ENCODE measurements at places on chromosomes 12 and 14.

DNA sequence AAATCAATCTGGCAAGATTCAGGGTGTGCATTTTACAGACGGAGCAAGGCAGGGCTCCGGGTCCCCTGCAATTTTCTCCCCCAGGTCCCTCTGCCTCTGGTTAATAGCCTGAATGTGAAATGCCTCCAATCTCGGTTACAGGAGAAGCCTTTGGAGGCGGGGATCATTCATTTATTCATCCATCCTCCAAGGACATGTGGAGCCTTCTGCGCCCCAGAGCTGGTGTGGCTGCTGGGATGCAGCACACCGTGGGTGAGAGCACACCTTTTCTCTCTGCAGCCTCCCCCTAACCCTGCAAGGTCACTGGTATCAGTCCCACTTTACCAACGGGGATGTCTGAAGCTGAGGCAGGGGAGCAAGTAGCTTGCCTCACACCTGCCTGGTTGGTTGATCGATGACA is 35.4 kb downstream of the CMKLR1 start:
- DNase-seq: no peak

- DNase-seq: no peak
Measured at GRCh38 chr12:122866950-122867607, 28.8 kb downstream of the VPS37B start.

- no peak for DNase-seq
Measured at GRCh38 chr14:65496178-65496993, 83.9 kb downstream of the FUT8 start.

- DNase-seq: no peak
Measured at GRCh38 chr12:93022603-93023340, 93.7 kb upstream of the EEA1 start.

GRCh38 chr12:89538897-89539296 is 13.1 kb upstream of the POC1B start:
- no peak for DNase-seq

DNA sequence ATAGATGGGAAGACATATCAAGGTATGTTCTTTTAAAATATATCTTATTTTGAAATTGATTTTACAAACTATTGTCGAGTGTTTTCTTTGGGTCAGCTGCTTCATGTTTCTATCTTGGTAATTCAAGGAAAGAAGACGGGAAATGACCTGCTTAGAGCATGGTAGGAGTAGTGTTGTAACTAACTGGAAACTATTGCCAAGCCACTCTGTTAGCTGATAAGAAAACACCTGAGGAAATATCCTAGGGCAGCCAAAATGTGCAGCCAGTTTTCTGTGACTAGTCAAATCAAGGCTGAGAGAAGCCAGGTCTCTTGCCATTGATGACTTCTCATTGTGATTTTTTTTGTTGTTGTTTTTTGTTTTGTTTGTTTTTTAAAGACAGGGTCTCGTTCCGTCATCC is 30.2 kb downstream of the METAP2 start:
- no peak for DNase-seq

GRCh38 chr12:18171571-18171970 is 81.6 kb upstream of the RERGL start:
- DNase-seq: no peak

DNA sequence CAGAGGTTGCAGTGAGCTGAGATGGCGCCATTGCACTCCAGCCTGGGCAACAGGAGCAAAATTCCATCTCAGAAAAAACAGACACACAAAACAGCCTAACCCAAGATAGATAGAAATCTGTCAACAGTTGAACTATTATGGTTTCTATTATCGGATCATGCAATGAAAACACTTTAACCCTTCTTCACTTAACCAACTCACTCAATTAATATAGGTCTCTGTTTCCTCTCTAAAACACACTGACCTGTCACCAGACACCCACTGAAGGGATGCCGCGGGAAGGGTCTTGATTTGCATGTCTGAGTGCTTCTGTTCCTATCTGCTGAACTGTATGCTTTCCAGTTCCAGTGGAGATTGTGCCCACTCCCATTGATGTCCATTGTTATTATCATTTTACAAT is 38.0 kb upstream of the NUDT4 start:
- DNase-seq: no peak

DNA sequence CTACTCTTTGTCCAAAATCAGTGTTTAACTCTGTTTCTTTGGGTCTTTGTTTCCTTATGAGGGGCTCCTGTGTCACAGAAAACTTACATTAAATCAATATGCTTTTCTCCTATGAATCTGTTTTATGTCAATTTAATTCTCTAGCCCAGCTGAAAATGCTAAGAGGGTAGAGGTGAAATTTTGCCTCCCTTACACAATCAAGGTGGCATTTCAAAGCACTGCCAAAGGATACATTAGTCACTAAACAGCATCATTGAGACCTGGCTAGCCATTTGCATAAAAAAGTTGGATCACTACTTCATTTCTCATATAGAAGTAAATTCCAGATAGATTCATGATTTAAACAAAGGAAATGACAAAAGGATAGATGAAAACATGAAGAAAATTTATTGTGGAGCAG is 12.1 kb downstream of the TCL1B start:
- DNase-seq: no peak

GRCh38 chr12:82507686-82508085 is 149.4 kb downstream of the METTL25 start:
- DNase-seq: no peak

- no peak for DNase-seq
Measured at GRCh38 chr14:34223373-34224148, 238.5 kb downstream of the SPTSSA start.

DNA sequence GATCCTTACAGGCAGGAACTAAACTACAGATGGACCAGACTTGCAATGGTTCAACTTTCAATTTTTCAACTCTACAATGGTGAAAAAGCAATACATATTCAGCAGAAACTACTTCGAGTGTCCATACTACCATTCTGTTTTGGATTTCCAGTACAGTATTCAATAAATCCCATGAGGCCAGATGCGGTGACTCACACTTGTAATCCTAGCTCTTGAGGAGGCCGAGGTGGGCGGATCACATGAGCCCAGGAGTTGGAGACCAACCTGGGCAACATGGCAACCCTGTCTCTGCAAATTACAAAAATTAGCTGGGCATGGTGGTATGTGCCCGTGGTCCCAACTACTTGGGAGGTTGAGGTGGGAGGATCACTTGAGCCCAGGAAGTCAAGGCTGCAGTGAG is 336.1 kb downstream of the MED13L start:
- DNase-seq: no peak

DNA sequence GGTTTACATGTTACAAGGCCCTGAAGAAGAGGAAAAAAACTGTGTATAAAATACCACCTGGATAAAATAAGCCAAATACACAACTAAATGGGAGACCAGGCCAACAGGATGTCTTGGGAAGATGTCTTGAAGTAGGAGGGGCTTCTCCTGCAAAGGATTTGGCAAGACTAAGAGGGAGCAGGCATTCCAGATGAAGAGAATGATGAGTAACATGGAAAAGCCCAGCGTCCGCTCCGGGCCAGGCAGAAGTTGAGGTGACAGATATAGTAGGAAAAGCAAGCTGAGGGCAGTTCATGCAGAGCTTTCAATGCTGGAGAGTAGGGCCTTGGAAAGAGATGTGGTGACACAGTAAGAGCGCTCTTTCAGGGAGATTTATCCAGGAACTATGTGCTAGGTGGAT is 16.1 kb upstream of the EIF4B start:
- DNase-seq: no peak

DNA sequence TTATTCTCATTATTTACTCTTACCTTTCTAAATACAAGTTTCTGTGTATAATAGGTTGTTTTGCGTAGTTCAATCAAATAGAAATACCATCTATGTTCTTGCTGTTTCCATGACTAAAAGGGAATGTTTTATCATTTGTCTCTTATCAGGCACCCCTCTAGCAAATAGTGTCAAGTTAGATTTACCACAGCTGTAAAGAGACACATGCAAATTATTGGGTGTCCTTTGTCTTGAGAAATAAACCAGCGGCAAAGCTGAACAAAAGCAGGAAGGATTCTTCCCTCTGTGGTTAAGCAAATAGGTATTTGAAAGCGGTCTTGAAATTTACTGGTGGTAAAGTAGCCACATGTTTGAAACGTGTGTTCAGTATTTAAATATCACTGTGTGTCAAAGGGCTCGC is 405.9 kb downstream of the TMTC2 start:
- no peak for DNase-seq

- DNase-seq: no peak
Measured at GRCh38 chr12:113991224-113992044, 25.3 kb upstream of the RBM19 start.

DNA sequence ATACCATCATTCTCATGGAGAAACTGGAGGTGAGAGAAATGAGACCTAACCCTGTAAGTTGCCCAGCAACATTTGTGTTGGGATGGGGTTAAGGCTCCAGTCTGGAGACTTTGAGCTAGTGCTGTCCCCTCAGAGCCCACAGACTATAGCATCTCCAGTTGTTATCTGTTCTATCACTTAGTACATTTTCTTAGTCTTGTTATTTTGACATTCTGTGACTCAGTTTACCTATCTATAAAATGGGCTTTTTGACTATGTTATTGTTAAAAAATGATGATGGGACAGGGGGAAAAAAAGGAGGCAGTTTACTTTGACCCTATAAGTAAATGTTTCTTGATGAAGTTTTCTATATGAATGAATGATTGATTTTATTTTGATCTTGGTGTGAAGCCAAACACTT is 45.8 kb upstream of the PTCSC3 start:
- DNase-seq: no peak

DNA sequence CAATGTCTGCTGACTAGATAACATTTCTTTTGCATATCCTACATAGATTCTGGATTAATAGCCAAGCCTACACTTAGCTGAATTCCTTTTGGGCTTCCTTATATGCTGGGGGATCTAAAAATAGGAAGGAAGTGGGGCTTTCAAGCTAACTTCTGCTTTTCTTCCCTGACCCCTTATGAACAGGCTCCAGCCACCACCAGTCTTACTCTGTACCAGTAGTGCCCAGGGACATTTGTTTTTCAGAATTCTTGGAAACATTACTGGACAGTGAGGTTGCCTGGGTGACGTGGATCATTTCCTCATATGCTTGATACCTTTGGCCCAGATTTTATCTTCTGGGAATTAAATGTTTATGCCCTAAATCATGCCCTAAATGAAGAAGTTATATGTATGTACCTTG is 55.9 kb upstream of the SRRM4 start:
- no peak for DNase-seq

- no peak for DNase-seq
Measured at GRCh38 chr14:59028476-59029202, 159.8 kb upstream of the DAAM1 start.

DNA sequence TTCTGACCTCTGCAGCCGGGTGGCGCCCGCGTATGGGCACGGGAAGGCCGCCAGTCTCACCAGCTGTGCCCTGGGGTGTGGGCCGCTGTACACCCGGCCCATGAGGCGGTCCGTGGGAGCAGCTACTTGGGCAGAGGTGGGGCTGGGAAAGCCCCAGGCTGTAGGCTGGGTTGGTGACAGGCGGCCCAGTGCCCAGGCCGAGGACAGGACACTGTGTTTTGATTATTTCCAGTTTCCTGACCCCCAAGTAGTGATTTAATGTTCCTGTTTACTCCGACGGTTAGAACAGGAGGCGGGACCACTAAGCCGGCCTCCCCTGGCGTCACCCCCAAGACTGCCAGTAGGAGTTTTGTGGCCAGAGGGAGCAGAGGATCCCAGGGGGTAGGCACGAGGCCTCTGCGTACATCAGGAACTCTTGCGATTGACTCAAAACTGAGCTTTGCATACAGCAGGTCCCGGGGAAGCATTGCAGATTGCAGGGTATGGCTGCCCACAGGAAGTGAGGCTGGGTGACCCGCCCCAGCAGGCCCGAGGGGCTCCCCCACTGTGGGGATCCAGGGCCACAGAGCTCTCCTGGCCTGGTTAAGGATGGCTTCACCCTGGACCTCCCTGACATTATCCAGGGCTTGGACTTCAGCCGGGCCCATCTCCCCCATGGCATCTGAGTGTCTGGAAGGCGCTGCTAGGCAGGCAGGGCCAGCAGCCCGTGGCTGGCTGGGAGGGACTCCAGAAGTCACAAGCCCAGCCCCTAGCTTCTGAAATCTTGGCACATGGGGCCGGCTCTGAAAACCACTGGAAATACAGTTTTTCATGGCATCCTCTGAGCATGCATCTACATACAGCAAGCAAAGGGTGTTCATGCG is 42.5 kb upstream of the DIO3 start:
- DNase-seq: no peak

DNA sequence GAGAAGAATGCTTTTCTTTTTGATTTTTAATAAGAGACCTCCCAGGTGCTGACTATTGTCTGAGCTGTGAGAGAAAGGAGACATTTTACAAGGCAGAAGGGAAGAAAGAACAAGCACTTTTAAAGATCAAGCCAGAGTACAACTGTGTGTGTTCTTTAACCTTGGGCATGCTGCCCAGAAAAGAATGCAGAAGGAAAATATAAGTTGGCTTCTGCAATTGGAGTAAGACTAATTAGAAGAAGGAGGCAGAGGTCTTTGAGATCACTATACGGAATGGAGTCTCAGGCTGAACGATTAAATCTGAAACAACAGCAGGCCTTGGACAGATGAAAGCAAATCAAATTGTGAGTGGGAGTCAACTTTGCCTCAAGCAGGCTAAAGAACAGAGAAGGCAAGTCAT is 230.5 kb downstream of the ATP23 start:
- no peak for DNase-seq

- DNase-seq: peak; percentile 2
Measured at GRCh38 chr12:62934239-62934798, 631 bp downstream of the PPM1H start.

DNA sequence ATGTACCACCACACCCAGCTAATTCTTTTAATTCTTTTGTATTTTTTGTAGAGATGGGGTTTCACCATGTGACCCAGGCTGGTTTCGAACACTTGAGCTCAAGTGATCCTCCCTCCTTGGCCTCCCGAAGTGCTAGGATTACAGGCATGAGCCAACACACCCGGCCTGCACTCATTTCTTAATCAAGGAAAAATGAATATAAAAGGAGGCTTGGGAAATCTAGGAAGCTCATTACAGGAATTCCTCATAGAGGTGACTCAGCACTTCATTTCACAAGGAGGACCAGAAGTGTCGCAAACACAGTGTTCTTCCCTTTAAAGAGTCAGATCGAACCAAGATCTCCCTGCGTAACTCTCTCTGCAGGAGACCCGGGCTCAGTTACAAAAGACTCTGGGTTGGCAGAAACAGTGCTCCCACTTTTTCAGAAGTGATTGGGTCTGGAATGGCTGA is 30.3 kb downstream of the NFKBIA start:
- DNase-seq: no peak

GRCh38 chr12:2494486-2495192 is 300.1 kb upstream of the FKBP4 start:
- DNase-seq: no peak

DNA sequence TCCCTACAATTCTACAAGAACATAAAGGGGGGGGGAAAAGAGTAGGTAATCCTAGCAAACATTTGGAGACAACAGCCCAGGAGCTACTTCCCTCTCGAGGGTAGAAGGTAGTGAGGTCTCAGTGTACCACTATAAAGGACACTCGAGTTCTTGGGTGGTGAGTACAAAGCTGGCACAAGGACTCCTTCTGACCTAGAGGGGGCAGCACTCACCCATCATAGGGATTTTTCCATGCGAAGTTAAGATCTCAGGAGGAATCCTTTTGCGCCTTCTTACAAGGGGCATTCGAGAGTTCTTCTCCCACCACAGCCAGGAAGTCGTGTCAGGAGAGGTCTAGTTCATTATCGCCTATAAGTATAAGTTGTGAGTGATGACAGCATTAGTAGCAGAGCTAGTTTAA is 200.2 kb upstream of the RBM19 start:
- no peak for DNase-seq

GRCh38 chr12:116977465-116978380 is 67.0 kb downstream of the FBXW8 start:
- no peak for DNase-seq

Measured in CD4-positive, alpha-beta memory T cell (primary cell).